ENCODE measurements at places on chromosomes 1 and 21. TPM values are rescaled to one million over a fixed set of nuclear protein-coding genes. Genes with fewer than 3 reads are reported as not detected.

- H3K36me3 ChIP-seq: no peaks in the 10 kb centered on the region
- no peaks in the 10 kb centered on the region for H3K27me3 ChIP-seq
- no peak overlapping the region for H3K27ac ChIP-seq
- no peak overlapping the region for H3K4me3 ChIP-seq
These were observed 660.6 kb downstream of the LRRIQ3 start for GRCh38 chr1:73537400-73537799.

- H3K27me3 ChIP-seq: no peaks in the 10 kb centered on the region
- no peak for DNase-seq
- H3K4me3 ChIP-seq: no peak overlapping the region
- H3K36me3 ChIP-seq: no peaks in the 10 kb centered on the region
These were observed 29.0 kb upstream of the LMO4 start for GRCh38 chr1:87299661-87300060.

- H3K36me3 ChIP-seq: no peaks in the 10 kb centered on the region
- H3K4me1 ChIP-seq: no peaks in the 10 kb centered on the region
- H3K27me3 ChIP-seq: no peaks in the 10 kb centered on the region
- no peak overlapping the region for H3K27ac ChIP-seq
- H3K4me3 ChIP-seq: no peak overlapping the region
These were observed 27.4 kb upstream of the CTPS1 start for GRCh38 chr1:40951943-40952743.

The PYHIN1 gene
- not detected for total RNA-seq

The PCAT6 gene
- 6.4 TPM for total RNA-seq

All from H1 (cell line).